Mucosa of descending colon (tissue), 3 donors: ENCODE measurements at places on chromosomes 16 and 17. TPM values are rescaled to one million over a fixed set of nuclear protein-coding genes. Genes with fewer than 3 reads are reported as not detected.

TBC1D3 gene
- not detected for total RNA-seq

KRT26 gene
- not detected for total RNA-seq

GRCh38 chr17:76000016-76000754, 470 bp upstream of the CDK3 start:
- DNase-seq: peak; percentile 86

- DNase-seq: no peak
Observed at GRCh38 chr16:25699069-25699468, 7.3 kb downstream of the HS3ST4 start.

- DNase-seq: no peak
Observed at GRCh38 chr17:31581491-31581890, 190.0 kb downstream of the RAB11FIP4 start.

DNA sequence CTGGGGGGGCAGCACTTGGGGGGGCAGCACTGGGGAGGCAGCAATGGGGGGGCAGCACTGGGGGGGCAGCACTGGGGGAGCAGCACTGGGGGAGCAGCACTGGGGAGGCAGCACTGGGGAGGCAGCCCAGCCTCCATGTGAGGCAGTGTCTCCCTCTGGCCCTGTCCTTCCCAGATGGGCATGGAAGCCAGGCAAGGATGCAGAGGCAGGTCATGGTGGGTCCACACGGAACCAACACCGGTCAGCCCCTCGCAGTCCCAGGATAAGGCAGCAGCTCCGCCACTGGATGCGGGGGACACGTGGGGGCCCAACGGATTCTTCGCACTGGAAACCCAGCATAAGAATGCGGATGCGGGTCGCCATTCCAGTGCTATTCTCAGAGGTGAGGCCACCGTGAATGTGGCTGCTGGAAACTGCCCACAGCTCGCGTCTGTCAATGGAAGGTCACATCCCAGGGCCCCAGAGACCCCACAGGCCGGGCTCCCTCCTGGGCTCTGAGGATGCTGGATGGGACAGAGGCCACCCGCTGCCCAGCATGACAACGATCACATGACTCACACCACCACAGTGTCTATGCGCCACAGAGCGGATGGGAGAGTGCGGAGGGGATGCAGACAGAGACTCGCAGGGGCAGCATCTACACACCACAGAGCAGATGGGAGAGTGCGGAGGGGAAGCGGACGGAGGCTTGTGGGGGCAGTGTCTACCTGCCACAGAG, 59.0 kb downstream of the LMF1 start:
- DNase-seq: no peak

- DNase-seq: no peak
Observed at GRCh38 chr17:46117850-46118696, 75.2 kb downstream of the KANSL1 start.
